ELF-1 (cell line): ENCODE measurements at places on chromosomes 12 and 14.
A peak's percentile ranks its signal among the peaks of the same experiment; 100 is the strongest.

GRCh38 chr14:56543436-56543835 is 36.2 kb upstream of the TMEM260 start:
- DNase-seq = no peak

DNA sequence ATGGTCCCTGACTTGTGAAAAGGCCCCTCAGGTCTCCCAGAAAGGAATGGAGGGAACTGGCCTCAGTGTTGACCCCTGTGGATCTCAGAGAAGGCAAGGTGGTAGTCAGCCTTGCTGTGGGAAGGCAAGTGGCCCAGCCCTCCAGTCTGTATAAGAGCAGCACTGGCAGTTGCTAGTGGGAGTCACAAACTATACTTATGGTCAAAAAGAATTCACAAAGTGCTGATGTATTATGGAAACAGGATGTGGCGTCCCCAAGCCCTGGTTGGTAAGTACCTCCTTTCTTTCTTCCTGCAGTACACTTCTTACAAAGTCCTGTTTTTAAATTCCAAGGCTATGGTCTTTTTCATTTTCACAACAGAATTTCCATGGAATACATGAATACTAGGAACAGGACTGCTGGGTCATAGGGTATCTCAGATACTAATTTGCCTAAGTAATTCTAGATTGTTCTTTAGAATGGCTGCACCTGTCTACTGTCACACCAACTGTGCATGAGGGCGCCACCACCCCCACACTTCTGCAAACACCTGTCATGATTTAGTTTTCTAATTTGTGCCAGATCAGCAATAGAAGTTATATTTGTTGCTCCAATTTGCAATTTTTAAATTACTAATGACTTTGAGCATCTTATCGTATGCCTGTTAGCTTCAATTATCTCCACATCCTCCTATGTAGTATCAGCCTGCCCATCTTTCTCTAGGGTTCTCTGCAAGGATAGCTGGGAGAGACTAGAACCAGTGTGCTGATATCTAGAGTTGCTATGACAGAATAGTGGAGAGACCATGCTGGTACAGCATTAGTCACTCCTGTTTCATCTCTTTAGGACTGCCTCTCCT is 40.7 kb upstream of the TMEM263 start:
- DNase-seq = no peak

GRCh38 chr14:52268279-52269061 is 972 bp downstream of the PTGDR start:
- peak; percentile 52 for DNase-seq

GRCh38 chr12:53046655-53047220 is 3.1 kb upstream of the TNS2 start:
- peak; percentile 64 for DNase-seq

DNA sequence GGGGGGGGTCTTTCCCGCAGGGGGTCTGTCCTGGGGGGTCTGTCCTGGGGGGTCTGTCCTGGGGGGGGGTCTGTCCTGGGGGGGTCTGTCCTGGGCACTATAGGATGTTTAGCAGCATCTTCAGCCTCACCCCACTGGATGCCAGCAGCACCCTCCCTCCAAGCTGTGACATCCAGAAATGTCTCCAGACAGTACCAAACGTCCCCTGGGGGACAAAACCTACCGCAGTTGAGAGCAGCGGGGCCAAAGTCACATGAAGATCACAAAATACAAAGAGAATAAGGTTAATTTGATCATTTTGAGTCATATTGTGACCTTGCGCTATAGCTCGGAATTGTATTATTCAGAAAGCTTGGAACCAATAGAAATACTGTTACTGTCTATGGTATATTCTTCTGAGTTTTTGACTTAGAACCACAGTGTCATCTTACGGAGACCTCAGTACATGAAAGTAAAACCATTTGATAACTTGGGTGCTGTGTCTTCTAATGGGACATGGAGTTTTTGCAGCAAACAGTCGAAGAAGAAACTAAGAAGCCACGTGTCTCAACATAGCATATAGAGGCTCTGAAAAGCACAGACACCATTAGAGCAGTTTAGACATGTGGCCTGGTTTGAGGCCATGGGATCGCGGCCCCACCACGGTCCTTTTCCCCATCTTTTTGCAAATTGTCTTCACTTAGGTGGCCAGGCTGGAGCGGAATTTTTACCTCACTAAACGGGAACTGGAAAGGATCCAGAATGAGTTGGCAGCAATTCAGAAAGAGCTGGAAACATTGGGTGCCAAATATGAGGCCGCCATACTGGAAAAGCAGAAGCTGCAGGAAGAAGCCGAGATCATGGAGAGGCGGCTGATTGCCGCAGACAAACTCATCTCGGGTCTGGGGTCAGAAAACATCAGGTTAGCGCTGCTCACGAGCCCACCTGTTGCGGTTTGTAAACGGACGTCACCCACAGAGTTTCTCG is 59.9 kb downstream of the CCDC92 start:
- no peak for DNase-seq

DNA sequence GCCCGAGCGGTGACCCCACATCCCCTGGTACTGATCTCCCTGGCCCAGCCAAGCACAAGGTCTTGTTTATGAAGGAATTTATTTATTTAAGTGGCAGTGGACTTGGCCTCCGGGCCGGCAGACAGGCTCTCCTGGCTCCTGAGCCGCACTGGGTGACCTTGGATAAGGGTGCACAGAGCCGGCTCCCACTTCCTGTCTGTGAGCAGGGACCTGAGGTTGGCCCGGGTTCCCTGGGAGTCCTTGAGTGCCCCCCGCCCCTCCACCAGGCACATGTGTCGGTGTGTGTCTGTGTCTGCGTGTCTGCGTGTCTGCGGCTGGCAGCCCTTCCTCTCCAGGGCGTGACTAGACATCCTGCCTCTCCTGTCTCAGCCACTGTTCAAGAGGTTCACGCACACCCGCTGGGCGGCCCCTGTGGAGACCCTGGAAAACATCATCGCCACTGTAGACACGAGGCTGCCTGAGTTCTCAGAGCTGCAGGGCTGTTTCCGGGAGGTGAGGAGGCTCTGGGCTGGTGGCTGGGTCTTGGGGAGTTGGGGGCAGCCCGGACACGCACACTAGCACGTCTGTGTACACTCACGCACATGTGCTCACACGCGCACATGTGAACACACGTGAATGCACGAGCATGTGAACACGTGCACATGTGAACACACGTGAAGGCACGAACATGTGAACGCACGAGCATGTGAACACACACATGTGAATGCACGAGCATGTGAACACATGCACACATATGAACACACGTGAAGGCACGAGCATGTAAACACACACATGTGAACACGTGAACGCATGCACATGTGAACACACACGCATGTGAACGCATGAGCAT is 9.3 kb downstream of the TNFAIP2 start:
- no peak for DNase-seq

DNA sequence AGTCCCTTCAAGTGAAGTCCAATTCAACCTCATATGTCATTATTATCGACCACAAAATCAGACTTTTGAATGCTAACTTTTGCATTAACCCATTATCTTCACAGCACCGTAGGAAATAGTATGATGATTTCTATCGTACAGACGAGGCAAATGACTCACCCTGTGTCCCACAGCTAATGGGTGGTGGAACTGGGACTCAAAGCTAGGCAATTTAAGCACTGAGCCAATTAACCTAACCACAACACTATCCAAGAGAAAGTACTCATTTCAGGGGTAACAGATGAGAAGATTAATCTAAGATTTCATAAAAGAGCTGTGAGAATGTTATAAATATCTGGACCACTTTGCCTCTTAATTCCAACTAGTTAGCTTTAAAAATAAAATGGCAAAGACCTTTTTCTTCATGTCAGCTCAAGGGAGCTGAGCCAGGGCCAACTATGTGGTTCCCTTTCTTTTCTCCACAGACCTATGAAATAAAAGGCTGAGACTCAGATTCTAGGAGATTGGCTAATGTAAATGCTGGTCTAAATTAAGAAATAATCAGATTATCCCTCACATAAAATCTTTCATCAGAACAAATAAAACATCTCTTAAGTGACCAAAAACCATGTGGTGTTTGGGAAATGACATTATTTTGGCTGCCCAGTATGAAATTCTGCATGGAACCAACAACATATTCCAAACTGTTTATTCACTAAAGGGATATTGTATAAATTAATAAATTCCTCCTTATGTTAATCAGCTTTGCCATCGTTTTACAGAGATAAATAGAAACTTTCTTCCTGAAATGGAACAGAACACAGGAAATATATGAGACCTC is 4.9 kb downstream of the PTGER2 start:
- no peak for DNase-seq

DNA sequence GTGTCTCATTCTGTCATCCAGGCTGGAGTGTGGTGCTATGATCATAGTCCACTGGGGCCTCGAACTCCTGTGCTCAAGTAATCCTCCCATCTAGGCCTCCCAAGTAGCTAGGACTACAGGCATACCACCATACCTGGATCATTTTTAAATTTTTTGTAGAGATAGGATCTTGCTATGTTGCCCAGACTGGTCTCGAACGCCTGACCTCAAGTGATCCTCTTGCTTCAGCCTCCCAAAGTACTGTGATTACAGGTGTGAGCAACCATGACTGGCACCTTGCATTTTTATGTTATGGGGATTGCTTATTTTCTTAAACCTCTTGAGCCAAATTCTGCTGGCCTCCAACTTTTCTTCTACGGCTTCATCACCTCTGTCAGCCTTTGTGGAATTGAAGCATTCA is 26.9 kb downstream of the PRORP start:
- no peak for DNase-seq

DNA sequence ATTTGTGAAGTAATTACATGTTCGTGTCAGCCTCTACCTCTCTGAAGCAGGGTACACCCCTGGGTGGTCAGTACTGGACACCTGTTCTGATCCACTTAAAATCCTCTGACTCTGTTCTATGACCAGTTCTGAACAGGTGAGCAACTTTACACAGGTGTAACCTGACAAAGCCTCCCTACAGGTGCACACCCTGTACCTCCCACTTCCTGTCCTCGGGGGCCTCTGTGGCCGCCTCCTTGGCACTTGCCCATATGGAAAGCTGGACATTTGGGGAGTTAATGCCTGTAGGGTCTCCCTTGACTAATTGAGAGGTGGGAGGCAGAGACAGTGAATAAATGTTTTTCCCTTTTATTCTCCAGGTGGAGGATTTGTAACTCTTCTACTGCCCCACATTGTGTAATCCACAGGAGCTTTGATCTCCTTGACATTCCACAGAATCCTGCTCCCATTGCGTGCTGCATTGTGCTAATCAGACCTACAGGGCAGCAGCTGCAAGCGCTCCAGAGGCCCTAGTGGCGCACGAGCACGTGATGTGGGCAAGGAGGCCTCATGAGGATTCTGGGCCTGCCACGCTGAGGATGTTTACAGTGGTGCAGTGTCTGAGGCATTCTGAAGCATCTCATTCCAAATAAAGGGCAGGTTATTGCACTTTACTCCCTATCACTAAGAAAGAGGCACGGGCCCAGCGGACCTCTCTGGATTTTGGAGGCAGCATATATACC is 45.8 kb upstream of the BATF start:
- peak; percentile 49 for DNase-seq
